ENCODE measurements at places on chromosomes 2 and 18. TPM values are rescaled to one million over a fixed set of nuclear protein-coding genes. Genes with fewer than 3 reads are reported as not detected.
A peak's percentile ranks its signal among the peaks of the same experiment; 100 is the strongest.

The RFTN2 gene
- total RNA-seq = 11.9 TPM

The UGT1A3 gene
- total RNA-seq = not detected

The MEIS1 gene
- total RNA-seq = 84.6 TPM

The DNAJC5G gene
- not detected for total RNA-seq

The LIPT1 gene
- 2.1 TPM for total RNA-seq

The GALNT14 gene
- 2.6 TPM for total RNA-seq

The SNORC gene
- total RNA-seq = not detected

GRCh38 chr2:60552851-60553494 is 481 bp downstream of the BCL11A start:
- DNase-seq = no peak

DNA sequence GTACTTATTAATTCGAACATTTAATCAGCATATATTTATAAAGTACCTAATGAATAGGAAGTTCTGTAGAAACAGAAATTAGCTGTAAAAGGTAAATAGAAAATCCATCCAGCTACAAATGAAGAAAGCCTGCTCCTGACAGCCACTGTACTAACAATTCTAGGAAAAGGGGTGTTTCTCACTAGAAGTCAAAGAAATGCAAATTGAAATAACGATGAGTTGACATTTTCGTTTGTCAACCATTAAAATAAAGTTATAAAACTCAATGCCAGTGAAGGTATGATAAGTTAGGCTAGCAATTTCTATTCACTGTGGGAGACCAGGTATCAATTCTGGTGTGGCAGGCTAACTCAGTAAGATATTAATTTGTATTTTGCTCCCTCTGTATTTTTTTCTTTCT is 198.0 kb downstream of the ARL4C start:
- no peak for DNase-seq

DNA sequence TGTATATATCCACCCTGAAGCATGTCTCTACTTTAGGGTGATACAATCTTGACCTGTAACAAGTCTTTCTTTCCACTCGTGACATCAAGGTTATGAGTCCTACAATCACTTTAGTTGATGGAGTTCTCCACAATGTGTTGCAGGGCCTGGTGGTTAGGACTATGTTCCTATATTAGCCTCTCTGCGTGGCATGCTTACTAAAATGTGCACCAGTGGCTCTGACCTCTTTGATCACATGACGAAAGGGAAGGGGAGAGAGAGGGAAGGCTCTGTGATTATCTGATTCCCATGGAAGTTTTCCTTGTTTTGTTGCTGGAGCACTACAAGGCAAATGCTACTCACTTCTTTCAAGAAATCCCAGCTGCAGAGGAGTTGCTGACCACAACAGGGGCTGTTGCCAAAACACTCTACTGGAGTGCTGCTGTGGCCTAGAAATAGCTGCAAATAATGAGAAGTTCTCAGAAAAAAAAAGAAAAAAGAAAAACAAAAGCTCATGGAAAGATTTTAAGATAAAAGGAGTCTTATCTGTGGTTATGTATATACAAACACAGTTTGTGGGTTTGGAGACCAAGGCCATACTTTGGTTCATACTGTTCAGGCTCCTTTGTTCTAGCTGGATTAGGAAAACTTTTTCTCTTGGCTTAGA is 272.8 kb upstream of the MMADHC start:
- DNase-seq = peak; percentile 12

DNA sequence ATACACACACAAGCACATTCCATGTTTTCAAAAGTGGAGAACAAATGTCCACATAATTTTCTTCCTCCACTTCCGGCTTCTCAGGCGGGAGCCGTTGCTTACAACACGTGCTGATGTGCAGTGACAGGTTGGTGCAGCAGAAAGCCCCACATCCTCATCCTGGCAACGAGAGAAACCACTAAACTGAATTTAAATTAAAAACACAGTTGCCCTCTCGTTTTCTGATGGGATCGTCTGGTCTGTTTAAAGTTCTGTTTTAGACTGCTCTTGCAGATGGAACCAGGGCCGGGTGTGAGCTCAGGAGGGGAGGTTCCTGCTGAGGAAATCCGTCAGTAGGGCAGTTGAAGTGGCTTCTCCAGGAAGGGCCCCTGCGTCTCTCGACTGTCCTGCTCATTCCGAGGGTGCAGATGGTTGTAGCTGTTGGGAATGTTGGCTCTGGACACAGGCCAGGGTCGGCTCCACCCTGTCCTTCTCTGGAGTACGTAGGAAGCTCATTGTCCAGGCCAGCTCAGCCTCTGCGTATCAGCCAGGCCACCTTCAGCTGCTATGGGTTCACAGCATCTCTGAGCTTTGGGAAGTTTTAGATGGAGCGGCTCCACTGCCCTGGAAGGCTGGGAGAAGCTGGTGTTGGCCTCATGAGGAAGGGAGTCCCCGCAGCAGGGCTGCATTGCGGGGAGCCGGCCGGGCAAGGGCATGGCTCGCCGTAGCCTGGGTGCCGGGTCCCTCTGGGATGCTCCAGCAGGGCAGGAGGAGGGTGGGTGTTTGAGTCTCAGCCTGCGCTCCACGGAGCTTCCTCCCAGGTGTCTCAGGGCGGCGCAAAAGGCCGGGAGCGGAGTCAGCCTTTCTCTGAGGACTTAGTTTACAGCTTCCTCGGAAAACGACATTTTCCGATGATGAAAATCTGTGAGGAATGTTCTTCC is 58.3 kb downstream of the NFATC1 start:
- DNase-seq = peak; percentile 19

DNA sequence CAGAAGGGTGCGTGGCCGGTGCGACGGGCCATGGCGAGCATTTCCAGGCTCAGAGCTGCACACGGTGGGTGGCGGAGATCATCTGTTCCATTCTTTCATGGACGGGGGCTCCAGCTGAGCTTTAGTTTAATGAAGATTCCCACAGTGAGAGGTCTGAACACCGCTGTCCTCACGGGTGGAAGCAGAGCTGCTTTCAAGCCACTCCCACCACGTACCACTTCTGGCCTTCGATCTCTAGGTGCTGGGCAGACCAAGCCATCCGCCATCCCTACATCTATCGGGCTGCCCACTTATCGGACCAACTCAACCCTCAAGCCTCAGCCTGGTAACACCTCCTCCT is 18.5 kb downstream of the GPR35 start:
- DNase-seq = no peak

- no peak for DNase-seq
Observed at GRCh38 chr2:367246-367645, 79.4 kb upstream of the ALKAL2 start.

DNA sequence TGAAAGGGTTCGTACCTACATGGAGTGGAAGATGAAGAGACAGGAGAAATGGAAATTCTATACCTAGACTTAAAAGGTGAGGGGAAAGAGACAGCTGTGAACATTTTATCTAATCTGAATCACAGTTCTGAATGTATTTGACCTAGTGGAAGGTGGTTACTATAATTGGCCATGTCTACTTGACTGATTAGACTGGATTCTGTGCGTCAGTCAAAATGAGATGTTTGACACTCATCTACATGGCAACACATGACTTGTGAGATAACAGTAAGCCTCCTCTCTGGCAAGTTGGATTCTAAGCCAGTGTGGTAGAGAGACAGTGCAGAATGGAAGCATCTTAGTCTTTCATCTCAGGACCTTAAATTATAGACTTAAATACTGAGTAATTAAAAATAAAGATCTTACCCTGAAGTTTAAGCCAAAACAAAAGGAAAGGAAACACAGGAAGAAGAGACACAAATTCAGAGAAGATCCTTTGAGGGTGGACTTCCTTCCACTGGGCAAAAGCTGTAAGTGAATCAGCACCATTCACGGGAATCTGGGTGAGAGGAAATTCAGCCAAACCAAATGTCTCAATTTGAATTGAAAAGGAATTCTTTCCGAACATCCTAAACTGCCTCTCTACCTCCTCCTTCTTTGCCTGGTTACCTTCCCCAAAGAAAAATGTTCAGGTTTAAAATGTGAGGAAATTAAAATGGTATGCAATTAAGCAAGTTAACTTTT is 121.6 kb downstream of the EHBP1 start:
- DNase-seq = no peak

DNA sequence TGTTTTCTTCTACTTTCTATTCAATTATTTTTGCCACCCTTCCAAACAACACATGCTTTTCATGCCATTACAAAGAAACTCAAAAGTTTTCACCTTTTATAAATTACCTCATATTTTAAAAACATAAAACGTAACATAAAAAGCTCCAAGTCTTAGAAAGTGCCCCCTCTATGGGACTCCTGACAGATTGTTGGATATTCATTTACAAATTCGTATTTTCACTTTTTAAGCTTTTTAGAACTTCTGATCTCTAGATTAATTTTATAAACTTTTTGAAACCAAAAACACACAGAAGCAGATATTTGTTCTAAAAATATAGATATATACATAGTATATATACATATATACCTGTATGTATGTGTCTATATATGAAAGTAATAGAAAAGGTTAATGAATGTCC is 1.5 kb downstream of the COL5A2 start:
- no peak for DNase-seq

GRCh38 chr2:216404010-216404618 is 8.2 kb upstream of the SMARCAL1 start:
- DNase-seq = peak; percentile 42

DNA sequence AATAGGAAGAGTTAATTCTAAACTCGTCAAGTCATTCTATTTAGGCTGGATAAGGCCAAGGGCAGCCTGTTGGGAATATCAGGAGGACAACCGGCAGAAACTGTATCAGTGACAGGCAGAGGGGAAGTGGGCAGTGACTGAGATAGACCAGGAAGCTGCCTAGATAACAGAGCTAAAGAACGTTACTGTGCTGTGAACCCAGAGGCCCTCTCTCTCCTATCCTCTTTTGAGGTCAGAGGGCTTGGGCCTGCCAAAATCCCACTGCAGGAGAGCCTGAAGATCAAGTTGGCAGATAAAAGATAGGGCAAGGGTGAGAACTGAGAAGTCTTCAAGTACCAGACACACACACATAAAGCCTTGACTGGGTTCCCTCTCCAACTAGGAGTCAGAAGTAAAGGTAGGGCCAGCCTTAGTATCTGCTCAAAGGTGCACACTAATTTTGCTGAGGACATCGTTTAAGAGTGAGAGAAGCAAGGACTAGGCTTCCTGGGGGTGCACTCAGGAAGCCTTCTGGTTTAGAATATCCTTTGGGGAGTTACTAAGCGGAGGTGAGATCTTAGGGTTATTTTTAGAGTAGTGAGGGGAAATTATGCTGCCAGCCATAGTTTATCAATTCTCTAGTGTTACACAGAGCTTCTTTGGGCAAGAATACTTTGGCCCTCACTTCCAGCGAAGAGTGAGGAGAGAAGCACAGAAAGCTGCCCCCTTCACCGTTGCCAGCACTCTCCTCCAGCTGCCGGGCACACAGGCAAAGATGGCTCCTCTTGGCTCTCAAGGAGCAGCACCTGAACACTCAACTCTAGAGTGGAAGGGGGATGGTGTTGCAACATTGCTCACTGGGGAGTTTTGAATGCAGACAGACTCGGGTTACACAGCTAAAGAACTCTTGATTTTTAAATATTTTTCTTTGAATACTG is 9.8 kb downstream of the CAVIN2 start:
- no peak for DNase-seq

GRCh38 chr2:226906163-226906693 is 70.4 kb downstream of the RHBDD1 start:
- DNase-seq = no peak

DNA sequence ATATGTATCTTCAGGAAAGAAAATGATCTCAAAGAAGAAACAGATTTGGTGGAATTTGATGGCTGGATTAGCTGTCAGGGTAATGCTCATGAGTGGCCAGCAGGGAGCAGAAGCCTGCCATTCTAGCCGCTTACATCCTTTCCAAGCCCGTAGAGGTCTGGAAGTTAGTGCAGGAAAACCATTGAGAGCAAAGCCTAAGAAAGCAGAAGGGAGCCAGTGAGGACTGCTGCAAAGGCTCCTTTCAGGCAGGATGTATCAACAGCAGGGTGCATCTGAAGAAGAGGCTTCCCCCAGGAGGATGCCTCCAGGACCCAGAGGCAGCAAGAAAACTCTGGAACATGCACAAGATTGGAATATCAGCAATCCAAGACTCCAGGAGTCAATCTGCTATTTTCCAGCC is 22.9 kb upstream of the LBH start:
- DNase-seq = peak; percentile 71

- DNase-seq = no peak
Observed at GRCh38 chr18:14905350-14905749, 157.4 kb downstream of the ANKRD30B start.

GRCh38 chr2:40401896-40402295 is 50.0 kb downstream of the SLC8A1 start:
- no peak for DNase-seq

DNA sequence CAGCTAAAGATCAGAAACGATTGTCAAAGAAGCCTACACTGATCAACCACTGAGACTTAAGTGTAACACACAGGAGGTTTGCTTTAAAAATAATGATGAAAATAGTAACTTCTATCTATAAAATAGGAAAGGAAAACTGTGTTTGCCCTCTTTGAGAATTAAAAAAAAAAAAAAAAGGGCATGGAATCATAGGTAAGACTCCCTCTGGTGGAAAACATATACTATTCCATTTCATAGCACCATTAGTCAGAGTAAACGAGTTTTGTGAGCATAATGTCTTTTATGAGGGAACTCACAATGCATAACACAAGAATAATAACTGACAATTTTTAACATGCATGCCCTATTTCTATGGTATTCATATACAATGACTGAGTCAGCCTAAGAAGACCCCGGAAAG is 36.3 kb downstream of the SLC35F5 start:
- DNase-seq = no peak

GRCh38 chr2:239223310-239224198 is 177.3 kb downstream of the HDAC4 start:
- DNase-seq = peak; percentile 52

GRCh38 chr2:236928380-236929037 is 157.2 kb upstream of the COPS8 start:
- no peak for DNase-seq

- no peak for DNase-seq
Observed at GRCh38 chr2:238159071-238159539, 335 bp downstream of the ERFE start.
